ENCODE measurements at places on chromosomes 1 and 21.

DNA sequence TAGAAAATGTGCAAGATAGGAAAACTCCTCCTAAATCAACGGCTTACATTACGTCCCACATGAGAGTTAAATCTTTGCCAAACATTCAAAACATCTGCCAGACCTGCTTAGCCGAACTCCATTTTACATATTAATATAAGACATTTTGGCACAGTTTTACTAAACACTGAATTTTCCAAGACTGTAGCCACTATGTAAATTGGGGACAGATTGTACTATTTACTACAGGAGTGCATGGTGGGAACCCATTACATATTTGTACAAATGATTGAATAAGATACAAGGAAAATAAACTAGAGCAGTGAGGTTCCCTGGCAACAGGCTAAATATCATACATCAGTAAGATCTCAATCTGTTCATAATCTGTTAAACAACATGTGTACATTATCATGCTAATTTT is 1234.4 kb downstream of the KCNT2 start:
- DNase-seq = no peak

GRCh38 chr1:37415611-37416244 is 58.7 kb upstream of the ZC3H12A start:
- no peak for DNase-seq

- DNase-seq = no peak
Measured at GRCh38 chr1:228120857-228121489, 11.9 kb upstream of the MRPL55 start.

GRCh38 chr21:32941263-32941662 is 84.5 kb upstream of the OLIG2 start:
- no peak for DNase-seq

- no peak for DNase-seq
Measured at GRCh38 chr21:33712022-33712803, 69.9 kb downstream of the ITSN1 start.

GRCh38 chr1:219302697-219303096 is 129.0 kb downstream of the LYPLAL1 start:
- DNase-seq = no peak

- DNase-seq = no peak
Measured at GRCh38 chr1:22709891-22710700, 543 bp upstream of the EPHB2 start.

DNA sequence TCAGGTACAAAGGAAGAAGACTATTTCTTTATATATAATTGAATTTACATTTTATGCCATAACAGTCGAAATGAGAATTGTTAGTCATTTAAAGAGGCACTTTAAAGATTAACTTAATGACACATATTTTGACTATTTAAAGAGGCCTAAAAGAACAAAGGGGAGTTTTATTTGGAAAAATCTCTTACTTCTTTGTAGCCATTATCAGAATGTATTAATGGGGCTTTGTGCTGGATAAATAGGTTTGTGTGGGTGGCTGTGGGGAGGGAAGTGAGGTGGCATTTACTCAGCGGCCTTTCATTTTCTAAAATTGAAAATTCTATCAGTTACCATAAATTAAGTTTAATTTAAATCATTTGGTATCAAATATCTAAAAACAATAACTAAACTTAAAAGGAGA is 462.2 kb upstream of the CXADR start:
- no peak for DNase-seq

- DNase-seq = no peak
Measured at GRCh38 chr1:14939527-14940284, 213.8 kb upstream of the TMEM51 start.

DNA sequence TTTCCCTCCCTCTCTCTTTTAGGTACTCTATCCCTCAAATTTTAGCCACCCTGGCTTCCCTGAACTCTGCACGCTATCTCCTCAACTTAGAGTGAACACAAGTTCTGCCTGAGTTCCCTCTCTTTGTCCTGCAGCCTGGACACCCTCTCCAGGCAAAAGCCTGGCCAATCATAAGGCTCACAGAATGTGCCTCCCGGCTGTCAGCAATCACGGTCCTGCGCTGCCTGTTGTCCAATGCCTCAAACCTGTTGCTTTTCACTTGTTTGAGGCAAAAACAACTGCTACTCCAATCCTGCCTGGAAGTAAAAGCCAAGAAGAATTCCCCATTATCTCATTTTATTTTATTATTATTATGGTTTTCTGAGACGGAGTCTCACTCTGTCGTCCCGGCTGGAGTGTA is 66.1 kb downstream of the LGR6 start:
- no peak for DNase-seq

- DNase-seq = no peak
Measured at GRCh38 chr1:203818399-203818798, 23.0 kb downstream of the ZBED6 start.

DNA sequence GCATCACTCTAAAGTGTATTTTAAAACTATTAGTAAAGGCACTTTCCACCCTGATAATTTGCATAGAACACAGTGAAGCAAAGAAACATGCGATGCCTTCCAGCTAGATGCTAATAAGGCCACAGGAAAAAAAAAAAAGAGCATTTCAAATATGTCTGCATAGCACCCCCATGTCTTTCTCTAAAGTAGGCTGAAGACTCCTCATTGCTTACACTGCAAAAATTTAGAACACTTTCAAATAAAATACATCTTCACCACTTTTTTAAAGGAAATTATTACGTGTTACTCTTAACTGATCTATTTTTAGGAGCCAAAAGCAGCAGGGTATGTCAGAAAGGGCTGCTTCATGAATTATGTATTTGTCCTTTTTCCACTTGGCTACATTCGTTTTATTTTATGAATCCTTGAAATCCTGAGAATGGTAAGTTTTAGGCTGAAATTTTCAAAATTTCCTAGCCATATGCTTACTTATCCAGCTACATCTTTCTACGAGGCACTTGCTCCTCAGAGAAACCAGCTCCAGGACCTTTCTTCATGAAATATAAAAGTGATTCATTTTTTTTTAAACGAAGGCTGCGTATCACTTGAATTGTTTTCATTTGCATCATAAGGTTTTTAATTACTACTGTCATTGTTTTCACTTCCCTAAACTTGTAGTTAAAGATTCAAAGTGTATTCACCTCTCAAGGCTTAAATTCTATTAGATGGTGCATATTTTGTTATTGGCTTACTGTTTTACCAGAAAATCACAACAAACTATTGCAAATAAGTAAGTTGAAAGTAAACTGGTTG is 513.0 kb downstream of the PTPRC start:
- no peak for DNase-seq

DNA sequence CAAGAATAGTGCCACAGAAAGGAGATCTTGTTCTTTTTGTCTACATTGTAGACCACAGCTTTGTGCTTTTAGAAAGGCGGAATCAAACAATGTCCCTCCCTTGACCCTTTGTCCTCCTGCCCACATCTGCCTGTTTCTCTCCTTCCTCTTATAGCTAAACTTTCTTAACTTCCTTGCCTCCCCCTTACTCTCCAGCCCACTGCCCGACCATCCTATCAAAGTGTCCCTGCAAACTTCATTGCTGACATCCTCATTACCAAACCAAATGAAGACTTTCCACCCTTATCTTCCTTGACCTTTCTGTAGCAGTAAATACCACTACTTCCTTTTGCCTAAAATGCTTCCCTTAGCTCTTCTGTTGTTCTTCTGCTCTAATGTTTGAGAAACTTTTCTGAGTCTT is 5.0 kb downstream of the SELP start:
- no peak for DNase-seq

DNA sequence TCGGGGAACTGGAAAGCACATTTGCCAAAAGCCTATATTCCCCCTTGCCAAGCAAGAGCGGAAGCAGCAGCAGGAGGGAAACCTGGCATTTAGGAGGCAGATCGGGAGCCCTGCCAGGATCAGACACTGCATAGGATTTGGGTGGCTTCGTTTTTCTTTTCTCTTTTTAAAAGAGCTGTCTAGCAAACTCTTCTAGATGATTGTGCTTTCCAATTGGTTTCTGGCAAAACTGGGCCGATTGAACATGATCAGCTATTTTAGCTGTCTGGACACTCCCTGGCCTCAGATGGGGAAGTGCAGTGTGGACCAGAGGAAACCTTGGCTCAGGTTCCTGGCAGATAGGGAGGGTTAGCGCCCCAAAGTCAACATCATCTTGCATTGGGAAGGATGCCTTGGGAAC is 414.0 kb upstream of the KAZN start:
- DNase-seq = no peak

DNA sequence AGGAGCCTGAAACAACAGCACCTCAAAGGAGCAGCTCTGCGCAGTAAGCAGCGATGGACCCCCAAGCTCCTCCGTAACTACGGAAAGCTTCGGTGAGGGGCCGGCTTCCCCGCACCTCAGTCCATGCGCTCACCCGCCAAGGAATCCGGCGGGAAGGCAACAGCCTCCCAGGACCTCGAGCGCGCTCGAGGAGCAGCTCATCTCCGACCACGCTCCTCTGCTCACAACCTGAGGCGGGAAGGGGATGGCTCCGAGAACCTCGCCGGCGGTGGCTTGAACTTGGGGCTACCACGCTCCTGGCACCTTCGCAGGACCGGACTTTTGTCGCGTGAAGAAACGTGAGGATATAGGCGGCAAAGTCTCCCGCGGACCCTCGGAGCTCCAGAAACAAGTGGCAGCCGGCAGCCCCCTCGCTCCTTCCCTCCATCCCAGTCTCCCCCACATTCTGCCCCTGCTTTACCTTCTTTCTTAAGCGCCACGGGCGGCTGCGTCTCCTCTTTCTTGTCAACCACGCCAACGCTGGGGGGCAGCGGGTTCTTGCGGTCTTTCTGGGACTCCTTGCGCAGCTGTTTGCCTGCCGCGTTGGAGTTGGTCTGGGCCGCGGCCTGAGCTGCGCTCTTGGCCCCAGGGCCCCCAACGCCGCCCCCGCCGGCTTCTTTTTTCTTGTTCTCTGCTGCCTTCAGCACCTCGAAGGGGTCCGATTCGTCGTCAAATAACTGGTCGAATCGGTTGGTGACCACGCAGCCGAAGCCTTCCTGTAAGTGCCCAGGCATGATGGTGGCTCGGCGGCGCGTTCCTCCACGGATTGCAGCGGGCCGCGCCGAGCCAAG is 459 bp downstream of the SERBP1 start:
- peak; percentile 23 for DNase-seq

DNA sequence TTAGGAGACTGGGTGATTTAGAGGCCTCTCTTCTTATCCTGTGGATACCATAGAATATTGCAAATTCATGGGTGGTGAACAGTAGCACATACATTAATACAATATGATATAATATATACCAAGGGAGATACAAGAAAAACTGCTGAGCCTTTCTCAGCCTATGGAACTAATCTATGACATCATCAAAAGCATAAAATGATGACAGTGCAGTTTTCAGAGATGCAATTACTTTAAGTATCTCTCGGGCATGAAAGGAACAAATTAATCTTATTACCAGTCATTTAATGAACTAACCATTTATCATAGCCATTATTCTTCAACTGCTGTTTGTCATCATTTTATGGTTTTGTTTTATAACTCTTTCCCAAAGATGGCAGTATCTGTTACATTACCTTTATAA is 3.5 kb downstream of the CHODL start:
- no peak for DNase-seq

- DNase-seq = no peak
Measured at GRCh38 chr21:39186676-39187075, 3.4 kb upstream of the PSMG1 start.

DNA sequence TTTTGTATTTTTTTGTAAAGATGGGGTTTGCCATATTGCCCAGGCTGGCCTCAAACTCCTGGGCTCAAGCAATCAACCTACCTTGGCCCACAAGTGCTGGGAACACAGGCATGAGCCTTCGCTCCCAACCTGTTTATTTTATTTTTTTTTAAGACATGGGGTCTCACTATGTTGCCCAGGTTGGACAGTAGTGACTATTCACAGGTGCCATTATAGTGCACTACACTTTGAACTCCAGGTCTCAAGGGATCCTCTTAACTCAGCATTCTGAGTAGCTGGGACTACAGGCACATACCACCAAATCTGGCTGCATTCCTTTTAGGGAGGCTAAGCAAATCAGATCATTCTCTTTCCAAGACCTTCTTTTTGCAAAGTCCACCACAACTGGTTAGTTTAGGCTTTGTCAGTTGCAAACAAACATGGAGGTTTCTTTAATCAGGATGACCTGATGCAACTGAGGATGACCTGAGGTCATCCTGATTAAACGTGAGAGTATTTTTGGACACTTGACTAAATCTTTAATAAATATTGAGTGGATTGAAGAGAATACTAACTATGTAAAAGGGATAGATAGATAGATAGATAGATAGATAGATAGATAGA is 30.0 kb upstream of the RALGPS2 start:
- no peak for DNase-seq

DNA sequence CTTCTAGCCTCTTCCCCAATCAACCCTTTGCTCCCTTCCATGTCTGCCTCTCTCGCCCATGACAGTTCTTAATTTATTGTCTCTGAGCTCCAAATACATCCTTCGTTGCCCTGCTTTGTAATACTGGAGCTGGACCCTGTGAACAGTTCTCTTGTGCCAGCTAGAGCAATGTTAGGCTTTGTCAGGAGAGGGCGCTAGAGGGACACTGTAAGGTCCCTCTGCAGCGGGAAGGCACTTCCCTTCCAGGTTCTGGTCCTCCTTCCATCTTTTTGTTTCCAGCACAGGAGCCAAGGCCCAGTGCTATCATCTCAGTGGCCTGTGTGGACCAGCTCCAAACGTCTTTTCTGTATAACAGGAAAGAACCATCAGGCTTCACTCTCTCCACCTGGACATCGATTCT is 95.9 kb downstream of the PTPRU start:
- no peak for DNase-seq

- no peak for DNase-seq
Measured at GRCh38 chr1:67348586-67349252, 41.0 kb downstream of the IL12RB2 start.

DNA sequence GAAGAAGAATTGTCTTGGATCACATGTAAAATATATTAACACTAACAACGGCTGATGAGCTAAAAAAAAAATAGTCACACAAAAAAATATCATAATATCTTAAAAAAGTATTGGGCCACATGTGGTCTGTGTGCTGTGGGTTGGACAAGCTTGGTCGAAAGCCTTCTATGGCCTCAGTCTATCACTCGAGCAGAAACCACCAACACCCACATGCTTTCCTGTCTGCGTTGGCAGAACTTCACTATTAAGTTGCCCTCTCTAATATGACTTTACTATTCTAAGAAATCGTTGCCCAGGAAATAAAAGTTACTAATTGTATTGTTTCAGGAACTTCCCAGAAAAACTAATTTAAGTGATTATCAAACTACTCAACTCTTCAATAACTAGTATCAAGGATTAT is 28.2 kb upstream of the ETS2 start:
- DNase-seq = no peak

DNA sequence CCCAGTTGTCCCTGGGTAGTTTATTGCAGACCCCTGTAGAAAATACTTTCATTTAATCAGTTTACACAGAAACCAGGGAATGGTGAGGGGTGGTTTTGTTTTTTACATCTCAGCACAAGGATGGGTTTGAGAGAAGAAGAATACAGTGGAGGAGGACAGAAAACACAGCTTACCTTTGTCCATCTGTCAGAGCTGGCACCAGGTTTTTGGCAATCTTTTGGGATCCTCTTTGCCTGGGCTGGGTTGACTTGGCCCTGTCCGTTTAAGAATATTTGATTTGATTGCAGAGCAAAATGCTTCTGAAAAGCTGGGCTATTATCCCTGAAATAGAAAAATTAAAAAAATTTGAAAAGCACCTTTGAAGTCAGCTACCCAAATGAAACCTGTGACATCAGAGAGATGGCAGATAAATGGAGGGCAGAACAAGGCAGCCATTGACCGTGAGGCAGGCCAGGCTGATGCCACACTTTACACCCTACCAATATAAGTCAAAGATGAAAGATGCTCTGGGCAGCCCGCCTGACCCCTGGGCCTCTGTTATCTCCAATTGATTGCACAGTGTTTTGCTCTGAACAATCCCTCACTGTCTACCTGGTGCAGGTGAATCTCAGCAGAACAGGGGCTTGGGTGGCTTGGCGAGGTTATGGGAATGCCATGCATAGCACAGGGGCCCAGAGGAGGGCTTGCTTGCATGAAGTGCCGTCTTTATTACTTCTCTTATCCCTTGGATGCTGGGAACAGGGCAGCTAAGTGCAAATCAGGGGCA is 218.8 kb downstream of the LMX1A start:
- DNase-seq = no peak
